AG20443 (cell line): ENCODE measurements at places on chromosomes 3 and 15.

GRCh38 chr15:68503791-68504680 lies 72.1 kb upstream of the ITGA11 start:
- DNase-seq, result peak; percentile 57

- peak; percentile 90 for DNase-seq
Observed at GRCh38 chr15:71294911-71295602, 179.8 kb downstream of the THSD4 start.

GRCh38 chr3:23829242-23829934 lies 23.6 kb downstream of the UBE2E1 start:
- no peak for DNase-seq

DNA sequence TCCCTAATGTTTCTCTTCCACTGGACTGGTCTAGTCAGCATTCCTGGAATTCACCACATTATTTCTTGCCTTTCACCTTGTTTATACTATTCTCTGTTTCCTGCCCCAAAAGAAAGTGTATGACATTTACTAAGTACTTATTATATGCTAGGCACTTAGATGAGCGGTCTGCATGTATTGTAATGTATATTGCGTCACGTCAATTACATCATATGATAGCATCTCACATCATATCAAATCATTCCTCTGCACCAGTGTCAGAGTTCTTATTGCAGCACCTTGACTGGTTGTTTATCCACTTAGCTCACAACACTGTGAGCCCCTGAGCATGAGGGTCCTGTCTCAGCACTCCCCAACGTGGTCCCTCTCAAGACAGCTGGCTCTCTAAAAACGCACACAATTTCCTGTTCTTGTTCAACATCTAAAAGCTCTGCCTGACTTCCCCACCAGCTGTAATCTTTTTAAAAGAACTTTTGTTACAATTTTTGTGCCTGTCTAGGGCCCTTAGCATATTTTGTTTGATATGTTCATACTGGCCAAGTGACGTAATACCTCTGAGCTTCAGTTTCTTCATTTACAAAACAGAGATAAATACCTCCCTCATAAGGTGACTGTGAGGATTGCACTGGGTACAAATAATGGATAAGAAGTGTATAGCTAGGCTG lies 58.8 kb downstream of the ARHGAP31 start:
- peak; percentile 30 for DNase-seq

DNA sequence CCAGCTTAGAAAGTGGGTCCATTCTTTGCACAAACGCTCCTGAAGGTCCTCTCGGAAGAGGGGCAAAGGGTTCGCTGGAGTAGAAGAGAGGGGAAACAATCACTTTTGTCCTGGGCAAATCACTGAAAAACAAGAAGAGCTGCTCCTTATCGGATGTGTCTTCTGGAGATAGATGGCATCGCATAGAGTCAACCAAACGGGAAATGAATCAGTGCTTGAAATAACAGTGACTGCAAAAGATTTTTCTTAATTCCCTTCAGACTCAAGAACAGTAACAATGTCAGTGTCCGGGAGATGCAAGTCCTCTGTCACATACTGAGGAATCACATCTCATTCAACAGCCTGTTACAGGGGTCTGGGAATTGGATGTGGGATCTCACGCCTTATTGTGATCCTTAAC lies 78.8 kb upstream of the PCSK6 start:
- no peak for DNase-seq

DNA sequence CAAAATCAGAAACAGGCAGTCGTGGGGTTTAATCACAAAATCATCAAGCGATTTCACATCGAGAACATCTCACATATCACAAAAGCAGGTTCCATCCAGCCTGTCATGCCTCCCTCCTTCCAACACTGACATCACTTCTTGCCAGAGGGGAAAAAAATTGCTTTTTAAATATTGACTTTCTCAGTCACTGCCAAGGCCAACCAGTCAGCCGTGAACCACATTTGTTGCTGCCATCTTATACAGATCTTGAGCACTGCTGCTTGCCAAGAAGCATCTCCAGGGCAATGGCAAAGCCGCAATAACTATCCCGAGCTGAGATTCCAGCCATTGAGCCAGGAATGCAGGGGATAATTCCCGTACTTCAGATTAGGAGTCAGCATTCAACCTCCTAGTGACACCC lies 174.6 kb downstream of the ANXA2 start:
- no peak for DNase-seq

GRCh38 chr3:160454995-160455394 lies 5.4 kb upstream of the TRIM59 start:
- DNase-seq, result no peak

DNA sequence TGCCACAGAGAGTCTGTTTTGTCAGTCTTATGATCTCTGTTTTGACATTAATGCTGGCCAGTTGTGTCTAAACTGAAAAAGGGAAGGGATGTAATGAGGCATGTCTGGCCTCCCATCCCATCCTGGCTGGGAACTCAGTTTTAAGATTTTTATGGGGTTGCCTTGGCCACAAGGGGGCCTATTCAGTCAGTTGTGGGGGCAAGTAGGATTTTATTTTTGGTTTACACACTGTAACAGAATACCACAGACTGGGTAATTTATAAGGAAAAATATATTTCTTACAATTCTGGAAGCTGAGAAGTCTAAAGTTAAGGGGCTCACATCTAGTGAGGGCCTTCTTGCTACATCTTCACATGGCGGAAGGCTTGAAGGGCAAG lies 129.8 kb downstream of the TMEM108 start:
- no peak for DNase-seq

DNA sequence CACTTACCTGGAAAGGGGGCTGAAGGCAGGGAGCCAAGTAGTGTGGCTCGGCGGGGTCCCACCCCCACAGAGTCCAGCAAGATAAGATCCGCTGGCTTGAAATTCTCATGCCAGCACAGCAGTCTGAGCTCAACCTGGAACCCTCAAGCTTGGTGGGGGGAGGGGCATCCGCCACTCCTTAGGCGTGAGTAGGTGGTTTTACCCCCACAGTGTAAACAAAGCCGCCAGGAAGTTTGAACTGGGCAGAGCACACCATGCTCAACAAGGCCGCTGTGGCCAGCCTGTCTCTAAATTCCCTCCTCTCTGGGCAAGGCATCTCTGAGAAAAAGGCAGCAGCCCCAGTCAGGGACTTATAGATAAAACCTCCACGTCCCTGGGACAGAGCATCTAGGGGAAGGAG lies 156.3 kb downstream of the KBTBD8 start:
- DNase-seq, result no peak

DNA sequence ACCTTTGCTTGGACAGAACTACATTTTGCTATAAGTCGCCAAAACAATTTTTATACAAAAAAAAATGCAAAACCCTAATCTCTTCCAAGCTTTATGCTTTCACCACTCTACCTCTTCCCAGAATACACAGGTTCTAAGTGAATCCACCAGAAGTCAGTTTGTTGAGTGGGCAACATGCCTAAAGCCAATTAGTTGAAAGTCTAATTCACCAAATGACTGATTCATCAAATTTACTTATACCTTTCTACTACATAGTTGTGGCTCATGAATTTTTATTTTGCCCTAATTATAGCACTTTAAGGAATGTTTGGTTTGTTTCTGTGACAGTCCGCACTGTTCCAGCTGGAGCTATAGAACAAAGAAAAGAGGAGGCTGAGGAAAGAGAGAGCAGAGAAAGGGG lies 265.9 kb upstream of the TGFBR2 start:
- no peak for DNase-seq

DNA sequence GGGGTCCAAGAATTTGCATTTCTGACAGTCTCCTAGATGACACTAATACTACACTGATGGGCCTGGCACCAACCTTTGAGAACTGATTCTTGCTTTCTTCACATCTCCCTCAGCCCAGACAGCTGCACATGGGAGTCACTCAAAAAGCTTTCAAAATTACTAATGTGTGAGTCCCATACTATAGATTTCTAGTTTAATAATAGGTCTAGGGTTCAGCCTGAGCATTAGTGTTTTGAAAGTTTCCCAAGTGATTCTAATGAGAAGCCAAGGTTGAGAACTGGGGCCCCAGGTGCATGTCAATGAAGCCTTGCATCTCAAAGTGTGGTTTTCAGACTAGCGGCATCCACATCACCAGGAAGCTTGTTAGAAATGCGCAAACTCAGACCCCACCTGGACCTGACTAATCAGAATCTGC lies 159.9 kb upstream of the CMC1 start:
- DNase-seq, result no peak

DNA sequence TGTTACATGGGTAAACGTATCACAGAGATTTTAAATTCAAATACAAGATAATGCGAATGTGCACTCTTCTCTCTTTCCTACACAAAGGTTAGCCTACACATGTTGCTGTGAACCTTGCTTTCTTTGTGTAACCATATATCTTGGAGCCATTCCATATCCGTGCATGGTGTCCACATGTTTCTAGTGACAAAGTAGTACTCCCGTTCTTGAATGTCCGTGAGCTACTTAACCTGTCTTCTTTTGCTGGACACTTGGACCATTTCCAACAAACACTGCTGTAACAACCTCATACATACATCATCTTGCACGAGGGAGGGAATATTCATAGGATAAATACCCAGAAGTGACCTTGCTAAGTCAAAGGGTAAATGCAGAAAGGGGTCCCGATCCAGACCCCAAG lies 75.0 kb downstream of the STRIT1 start:
- DNase-seq, result no peak

- no peak for DNase-seq
Observed at GRCh38 chr3:3342141-3342540, 162.7 kb upstream of the CRBN start.

GRCh38 chr15:68794307-68794706 lies 26.4 kb downstream of the ANP32A start:
- DNase-seq, result no peak

DNA sequence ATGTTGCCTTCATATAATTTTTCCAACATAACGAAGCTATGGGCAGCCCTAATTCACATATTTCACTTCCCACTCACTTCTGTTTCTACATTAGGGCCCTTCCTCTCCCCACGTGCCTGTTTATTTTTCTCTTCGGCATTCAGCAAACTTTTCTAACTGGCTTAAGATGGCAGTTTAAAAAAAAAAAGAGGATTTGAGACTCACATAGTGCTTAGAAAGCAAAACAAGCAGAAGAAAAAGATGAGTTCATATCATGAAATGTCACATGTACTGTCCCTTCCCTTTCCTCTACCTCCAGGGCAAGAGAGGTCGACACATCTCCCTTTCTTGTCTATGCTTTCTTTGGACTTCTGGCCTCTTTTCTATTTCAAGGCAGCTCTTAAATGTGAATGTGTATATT lies 30.6 kb downstream of the SLC49A4 start:
- DNase-seq, result no peak

DNA sequence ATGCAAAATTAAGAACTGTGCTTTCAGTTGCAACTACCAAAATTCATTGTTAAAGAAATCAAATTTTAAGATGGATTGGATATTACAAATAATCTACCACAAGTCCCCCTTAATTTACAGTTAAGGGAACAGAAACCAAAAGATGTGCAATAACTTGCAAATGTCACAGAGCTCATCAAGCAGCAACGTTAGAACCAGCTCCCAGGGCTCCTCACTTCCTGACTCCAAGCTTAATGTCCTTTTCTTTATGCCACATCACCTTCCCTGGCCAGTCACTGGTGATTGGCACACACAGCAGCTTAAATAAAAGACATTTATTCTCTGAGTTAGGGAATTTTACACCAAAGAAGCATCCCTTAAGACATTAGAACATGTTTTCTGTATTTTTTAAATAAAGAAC lies 159.7 kb downstream of the RSL24D1 start:
- DNase-seq, result no peak

DNA sequence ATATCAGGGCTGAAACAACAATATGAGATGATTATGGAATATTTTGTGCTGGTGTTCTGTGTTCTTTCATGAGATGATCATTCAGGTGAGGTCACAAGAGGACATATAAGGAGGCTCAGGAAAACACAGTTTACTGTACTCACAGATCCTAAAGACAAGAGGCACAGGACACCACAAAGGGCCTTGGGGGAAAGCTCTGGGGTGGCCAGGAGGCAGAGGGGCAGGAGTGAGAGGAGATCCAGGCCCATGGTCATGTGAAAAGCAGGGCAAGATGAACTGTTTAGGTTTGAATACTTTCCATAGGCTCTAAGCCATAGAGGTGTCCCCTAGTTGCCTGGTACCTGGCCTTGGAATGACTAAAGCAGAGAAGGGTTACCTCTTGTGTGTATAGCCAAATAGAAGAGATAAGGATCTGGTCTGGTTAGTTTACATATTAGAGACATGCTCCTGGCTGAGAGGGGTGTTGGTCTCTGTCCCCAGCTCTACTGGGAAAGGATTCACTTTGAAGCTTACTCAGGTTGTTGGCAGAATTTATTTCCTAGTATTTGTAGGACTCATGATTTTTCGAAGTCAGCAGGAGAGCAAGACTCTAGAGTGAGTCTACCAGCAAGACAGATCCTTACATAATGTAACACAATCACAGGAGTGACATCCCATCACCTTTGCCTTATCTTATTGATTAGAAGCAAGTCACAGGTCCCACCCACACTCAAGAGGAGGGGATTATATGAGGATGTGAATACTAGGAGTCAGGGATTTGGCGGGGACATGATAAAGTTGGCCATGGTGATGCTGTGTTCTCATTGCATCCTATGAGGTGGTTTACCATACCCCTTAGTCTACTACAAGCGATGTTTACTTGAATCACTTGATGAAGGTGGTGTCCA lies 11.3 kb upstream of the TM4SF1 start:
- DNase-seq, result no peak

GRCh38 chr15:41581110-41581509 lies 22.1 kb downstream of the TYRO3 start:
- DNase-seq, result no peak

GRCh38 chr15:62593681-62594399 lies 428.8 kb upstream of the C2CD4B start:
- DNase-seq, result no peak

GRCh38 chr3:130835483-130835882 lies 58.4 kb upstream of the ATP2C1 start:
- DNase-seq, result no peak

DNA sequence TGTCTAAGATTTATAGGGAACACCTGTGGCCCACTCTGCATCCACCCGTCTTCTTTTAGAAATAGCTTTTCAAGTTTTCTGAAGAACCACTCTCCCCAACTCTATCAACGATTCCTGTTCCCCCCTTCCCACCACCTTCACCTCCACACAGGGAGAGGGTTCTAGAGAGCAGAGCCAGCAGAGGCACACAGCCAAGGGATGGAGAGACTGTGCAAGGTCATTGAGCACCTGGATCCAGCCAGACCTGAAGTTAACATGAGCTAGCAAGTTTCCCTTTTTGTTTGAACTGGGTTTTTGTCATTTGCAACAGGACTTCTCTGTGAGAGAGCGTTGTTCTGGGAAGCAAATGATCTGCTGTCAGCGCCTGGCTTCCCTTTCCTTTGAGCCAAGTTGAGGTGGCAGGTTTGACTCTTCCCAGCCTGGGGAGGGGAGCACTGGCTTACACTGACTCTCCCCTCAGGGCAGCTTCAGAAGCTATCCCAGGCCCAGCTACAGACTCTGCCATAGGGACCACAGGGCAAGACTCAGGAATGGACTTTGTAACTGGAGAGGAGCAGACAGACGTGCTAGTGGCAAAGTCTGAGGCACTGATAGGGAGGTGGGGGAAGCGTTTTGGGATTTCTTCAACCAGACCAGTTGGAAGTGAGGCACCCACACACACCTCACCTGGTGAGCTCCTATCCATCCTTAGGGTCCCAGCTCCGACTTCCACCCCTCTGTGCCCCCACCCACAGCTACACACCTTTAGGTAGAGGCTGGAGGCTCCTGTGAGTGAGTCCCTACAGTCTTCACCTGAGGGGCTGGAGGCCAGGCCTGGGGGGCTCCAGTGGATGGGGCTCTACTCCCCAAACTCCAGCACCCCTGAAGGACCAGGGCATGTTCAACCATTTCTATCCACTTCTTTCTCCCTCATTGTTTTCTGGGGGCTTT lies 19.4 kb upstream of the PLXNA1 start:
- DNase-seq, result no peak
